ENCODE measurements at places on chromosomes 13 and 19.
A peak's percentile ranks its signal among the peaks of the same experiment; 100 is the strongest.

GRCh38 chr13:67148161-67148571 lies 82.0 kb downstream of the PCDH9 start:
- no peak for DNase-seq

GRCh38 chr13:23357349-23357748 lies 76.2 kb downstream of the SACS start:
- DNase-seq = no peak

DNA sequence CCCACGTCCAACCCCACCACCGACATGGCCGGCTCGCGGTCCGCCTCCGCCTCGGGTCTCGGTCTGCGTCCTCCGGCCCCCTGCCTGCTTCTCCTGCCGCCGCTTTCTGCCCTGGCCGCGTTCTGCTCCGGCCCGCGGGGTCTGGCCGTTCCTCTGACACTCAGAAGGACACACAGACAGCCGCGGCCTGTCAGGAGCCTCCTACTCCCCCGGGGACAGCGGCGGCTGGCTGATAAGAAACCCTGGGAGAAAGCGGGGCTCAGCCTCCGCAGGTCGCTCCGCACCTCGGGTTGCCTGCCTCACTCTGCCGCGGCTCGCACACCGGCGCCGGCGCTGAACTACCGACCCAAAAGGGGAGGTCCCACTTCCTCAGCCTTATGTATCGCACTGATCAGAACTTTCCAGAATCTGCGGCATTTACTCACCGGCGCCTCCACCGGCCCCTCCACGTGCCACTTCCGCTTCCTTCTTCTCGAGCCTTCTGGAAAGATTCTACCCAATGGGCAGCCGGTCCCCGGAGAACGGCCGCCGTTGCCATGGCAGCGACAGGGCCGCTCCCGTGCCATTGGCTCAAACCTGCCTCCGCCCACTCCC lies at the start of gene HSPH1:
Gene HSPH1, minus strand, starts transcription at position 348 of the 594 bp plus-strand sequence. Its CDS starts 322 bp downstream, at position 26.
- peak; percentile 99 for DNase-seq

GRCh38 chr19:55075371-55075998 lies at the start of gene EPS8L1:
TSS of gene EPS8L1 (plus strand) at chr19:55075869. CDS start at chr19:55076445, 576 bp downstream.
- no peak for DNase-seq

GRCh38 chr19:11780431-11781020 lies 13.7 kb downstream of the ZNF441 start:
- no peak for DNase-seq

- no peak for DNase-seq
Observed at GRCh38 chr19:32630338-32630737, 44.6 kb downstream of the ANKRD27 start.

DNA sequence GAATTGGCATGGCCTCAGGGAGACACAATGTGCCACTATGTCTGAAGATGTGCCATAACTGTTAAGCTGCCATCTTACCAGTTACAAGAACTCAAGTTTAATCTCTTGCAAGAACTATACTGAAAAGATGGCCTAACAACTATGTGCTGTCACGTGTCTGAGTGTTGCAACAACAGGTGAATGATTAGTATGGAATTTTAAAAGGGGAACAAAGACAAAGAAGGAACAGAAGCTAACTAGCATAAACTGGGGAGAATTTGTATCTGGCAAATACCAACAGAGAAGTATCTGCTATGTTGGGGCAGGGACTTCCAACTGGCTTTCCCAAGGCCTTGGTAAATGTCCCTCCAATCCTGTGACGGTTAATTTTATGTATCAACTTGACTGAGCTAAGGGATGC lies 11.5 kb upstream of the ACOD1 start:
- no peak for DNase-seq
